Activated CD4-positive, alpha-beta T cell treated with anti-CD3 and anti-CD28 coated beads, Interleukin-2, amount 10 ng/mL, durations not matched to agents 7 days and 5 days (primary cell): ENCODE measurements at places on chromosomes 6 and 20. TPM values are rescaled to one million over a fixed set of nuclear protein-coding genes. Genes with fewer than 3 reads are reported as not detected.

The EDN3 gene
- 0.22 TPM for total RNA-seq

The SRMS gene
- total RNA-seq, result not detected

- no peak for DNase-seq
These were observed 600.7 kb downstream of the HDGFL1 start for GRCh38 chr6:23170049-23170448.

GRCh38 chr6:6577735-6578134, 10.8 kb upstream of the LY86 start:
- DNase-seq, result no peak

DNA sequence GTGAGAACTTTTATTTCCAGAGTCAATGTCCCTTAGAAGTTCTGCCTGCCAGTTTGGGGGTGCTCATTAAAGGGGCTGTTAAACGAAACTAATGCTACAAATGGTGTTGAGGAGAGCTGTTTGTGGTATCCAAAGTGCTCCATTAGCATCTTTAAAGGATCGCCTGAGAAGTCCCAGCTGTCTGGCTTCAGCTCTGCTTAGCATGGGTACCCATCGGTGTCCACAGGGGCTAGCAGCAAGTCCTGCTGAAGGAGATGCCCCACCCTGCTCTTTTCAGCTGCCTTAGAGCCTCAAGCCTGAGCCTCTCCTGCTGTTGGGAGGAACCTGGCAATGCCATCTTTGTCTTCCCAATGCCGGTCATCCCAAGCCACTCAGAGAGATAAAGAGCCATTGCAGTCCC, 111.1 kb downstream of the FOXO3 start:
- DNase-seq, result no peak

DNA sequence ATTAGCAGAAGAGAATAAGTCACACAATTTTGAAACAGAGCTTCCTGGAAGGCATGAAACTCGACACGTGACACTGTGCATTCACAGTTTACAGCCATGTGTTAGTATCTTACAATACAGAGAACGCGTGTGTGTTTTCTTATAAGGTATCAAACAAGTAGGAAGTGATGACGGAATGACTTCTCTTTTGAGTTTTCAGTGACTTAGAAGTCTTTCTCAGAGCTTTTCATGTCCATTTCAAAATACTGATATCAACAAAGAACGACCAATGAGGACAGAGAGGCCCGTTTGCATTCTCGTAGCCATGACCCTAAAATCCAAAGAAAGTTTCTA, 36.6 kb upstream of the DUSP22 start:
- no peak for DNase-seq

GRCh38 chr6:5339786-5340185, 78.5 kb downstream of the FARS2 start:
- no peak for DNase-seq

DNA sequence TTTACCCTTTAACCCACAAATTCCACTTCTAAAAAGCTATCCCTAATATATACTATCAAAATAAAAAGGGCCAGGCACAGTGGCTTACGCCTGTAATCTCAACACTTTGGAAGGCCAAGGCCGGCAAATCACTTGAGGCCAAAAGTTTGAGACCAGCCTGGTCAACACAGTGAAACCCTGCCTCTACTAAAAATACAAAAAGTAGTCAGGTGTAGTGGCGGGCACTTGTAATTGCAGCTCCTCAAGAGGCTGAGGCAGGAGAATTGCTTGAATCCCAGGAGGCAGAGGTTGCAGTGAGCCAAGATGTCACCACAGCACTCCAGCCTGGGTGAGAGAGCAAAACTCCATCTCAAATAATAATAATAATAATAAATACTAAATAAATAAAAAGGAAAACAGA, 82.5 kb downstream of the TRIM27 start:
- no peak for DNase-seq

- peak; percentile 35 for DNase-seq
These were observed 29.8 kb downstream of the RHAG start for GRCh38 chr6:49606721-49607390.

DNA sequence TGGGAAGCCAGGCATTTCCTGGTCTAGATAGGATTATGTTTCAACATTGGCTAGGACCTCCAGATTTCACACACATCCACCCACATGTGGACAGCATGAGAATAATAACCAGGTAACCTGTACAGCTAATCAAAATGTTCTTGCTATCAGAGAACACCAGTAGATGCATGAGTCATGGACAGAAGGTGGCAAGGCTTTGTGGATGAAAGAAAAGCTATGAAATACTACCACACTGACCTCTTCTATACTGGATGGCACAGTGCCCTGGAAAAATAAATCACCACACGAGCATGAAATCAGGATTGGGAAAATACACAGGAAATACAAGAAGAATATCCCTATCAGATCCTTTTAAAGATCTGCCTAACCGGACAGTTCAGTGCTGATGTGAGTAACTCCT, 113.0 kb downstream of the GMDS start:
- no peak for DNase-seq

GRCh38 chr20:25160467-25160866, 35.0 kb upstream of the ENTPD6 start:
- no peak for DNase-seq

The MC3R gene
- total RNA-seq, result not detected

DNA sequence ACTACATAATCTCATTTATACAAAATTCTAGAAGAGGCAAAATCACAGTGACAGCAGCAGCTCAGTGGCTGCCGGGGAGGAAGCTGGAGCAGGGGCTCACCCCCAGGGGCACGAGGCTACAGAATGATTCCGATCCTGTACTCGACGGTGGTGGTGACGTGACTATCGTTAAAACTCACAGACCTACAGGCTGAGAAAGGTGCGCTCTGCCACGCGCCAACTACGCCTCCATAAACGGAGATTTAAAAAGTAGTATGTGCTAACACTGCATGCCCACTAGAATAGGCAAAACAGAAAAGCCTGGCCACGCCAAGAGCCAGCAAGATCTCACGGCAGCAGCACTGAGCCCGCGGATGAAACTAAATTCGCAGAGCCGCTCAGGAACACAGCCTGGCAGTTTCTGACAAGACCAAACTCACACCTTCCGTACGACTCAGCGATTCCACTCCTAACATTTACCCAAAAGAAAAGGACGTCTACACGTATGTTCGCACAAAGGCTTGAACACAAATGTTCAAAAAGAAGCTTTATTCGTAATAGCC, 25.2 kb downstream of the TAF4 start:
- DNase-seq, result no peak

DNA sequence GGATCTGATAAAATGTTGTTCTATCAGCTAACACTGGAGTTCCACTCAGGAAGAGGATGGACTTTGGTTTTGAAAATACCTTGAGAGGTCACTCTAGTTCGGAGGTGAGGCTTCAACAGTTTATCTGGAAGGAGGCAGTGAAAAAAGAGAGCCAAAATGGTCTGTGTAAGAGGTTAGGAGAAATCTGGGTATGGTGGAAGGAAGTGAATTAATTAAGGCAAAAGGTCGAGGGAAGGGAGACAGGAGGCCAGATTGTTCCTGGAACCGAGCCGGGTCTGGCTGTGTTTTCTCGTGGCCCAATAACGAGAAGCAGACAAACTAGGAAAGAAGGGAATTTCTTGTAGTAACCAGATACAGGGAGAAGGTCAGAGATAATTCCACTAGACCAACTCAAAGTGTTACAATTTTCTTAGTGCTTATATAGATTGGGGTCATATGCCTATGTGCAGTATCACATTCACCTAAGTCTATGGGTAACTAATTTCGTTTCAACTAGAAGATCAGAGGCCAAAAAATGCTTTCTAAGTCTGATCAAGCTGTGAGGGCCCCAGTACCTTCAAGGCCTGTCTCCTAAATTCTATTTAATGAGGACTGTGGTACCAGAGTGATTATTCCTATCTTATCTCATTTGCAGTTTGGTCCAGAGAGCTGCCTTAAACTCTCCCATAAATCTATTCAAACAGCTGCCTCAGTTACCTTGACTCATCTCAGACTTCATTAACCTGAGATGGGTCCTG, 96.0 kb upstream of the SNX9 start:
- no peak for DNase-seq

DNA sequence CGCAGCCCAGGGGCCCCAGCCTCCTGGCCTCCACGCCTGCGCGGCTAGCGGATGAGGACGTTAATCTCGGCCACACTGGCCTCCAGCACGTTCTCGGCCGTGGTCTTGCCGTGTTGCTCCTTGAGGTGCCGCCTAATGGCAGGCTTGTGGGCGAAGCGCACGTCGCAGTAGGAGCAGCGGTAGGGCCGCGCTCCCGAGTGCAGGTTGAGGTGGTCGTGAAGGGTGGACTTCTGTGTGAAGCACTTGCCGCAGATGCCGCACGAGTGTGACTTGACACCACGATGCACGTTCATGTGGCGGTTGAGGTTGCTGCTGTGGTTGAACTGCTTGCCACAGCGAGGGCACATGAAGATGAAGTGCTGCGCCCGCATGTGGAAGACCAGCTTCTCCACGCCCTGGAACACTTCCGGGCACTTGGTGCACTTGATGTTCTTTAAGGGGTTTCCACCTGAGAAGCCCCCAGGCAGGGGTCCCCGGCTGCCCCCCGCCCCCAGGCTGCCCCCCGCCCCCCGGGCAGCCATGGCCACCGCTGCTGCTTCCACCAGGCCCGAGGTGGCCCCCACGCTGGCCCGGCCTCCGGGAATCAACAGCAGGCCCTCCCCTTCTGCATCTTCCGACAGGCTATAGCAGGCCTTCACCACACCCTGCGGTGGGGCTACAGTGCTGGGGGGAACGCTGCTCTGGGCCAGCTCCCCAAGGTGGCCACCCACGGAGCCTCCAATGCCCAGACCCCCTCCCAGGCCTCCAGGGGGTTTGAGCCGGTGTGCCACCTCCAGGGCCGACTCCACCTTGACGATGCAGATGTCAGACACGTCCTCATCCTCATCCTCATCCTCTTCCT, 1.8 kb downstream of the ZBTB12 start:
- DNase-seq, result no peak

DNA sequence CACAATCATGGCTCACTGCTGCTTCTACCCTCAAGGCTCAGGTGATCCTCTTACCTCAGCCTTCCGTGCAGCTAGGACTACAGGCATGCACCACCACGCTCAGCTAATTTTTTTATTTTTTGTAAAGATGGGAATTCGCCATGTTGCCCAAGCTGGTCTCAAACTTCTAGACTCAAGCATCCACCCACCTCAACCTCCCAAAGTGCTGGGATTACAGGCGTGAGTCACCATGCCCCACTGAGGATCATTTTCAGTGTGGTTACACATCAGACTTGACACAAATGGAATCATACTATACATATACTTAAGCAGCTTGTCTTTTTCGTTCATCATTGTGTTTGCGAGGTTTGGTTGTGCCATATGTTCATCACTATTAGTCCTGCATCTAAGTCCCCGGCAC, 26.6 kb downstream of the ZC3H12D start:
- no peak for DNase-seq

DNA sequence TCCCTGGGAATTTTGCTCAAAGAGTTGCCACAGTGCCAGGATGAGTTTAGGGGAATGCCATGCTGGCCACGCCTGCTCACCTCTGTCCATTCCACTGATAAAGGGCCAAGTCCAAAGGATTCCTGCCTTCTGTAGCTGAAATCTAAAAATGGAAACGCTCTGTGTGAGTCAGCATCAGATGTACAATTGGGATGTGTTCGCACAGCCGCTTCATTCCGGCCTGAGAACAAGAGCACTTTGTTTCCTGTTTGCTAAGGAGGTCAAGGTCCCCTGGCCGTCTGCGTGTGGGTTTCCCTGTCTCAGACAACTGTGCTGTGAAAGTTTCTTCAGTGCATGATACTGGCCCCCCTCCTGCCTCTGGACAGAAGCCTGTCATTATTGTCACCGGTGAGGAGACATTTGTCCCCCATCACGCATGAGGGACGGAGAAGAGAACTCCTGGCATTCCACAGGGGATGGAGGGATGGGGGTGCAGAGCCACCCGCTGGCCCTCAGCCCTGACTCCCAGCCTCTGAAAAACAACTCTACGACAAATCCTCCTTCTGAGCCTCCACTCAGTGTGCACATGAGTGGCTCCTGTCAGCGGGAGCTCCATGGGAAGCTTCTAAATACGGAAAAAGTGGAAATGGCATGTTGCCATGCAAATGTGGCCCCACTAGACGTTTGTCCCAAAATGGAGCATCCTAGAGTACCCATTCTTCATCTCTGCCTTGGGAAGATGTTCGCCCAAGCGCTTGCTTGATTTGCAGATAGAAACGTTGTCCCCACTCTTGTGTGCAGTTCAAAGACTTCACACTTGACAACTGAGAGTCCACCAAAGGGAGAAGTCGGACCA, 143.5 kb upstream of the AFDN start:
- DNase-seq, result no peak

DNA sequence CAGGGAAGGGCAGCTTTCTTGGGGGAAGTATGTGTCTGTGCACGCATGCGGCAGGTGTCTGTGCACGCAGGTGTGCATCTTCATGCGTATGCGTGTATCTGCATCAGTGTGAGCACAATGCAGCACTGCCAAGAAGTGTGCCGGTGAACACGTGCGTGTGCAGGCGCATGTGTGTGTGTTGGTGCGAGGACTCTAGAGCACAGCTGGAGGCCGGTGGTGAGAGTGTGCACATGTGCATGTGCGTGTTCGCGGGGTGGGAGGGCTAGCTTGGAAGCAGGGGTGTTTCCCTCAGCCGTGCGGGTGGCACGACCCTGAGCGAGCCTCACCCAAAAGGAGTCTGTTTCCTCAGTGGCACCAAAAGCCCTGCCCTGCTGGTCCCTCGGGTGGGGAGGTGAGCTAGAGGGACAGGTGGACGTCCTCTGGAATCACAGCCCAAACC, 7.5 kb downstream of the SLC17A9 start:
- DNase-seq, result no peak

DNA sequence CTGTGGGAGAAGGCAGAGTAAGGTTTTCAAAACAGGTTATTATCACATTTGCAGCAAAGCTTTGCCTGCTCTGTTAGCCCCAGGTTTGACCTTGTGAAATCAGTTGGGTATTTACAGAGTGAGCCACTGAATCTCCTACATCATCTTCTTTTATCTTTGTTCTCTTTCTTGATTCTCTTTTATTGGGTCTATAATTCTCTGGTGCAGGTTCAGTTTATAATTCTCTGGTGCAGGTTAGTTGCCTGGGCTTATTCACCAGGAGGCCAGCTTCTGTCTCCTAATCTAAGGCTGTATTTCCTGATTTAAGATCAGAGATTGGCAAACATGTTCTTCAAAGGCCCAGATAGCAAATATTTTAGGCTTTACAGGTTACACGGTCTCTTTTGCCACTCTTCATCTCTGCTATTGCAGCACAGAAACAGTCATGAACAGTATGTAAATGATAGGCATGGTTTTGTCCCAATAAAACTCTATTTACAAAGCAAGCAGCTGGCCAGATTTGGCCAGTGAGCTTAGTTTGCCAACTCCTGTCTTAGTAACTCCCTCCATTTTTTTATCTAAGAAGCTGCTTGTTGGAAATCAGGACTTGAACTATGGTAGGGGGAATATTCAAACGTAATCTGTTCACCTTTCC, 205.0 kb upstream of the RIMS1 start:
- no peak for DNase-seq

DNA sequence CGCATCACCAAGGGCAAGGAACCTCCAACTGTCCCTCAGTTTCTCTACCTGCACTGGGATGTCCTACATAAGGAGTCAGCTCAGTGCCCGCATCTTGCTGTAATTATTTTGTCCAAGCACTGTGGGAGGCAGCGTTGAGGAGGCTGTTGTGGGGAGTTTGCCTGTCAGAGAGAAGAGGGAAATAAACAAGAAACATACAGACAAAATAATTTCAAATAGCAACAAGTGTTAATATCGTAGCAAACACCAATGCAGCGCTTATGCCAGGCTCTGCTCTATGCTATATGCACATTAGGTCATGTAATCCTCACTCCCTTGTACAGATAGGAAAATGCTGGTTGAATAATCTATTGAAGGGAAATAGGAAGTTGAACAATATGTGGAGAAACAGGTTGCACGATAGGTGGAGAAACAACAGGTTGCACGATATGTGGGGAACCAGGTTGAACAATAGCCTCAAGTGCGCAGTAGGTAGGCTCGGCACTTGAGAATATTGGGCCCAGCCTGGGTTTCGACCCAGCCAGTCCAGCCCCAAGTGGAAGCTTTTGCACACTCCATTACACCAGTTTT, 91.2 kb upstream of the SIRPA start:
- DNase-seq, result no peak

The OOEP gene
- total RNA-seq, result 0.57 TPM
